ENCODE measurements at places on chromosomes 2 and 18.

GRCh38 chr18:59182673-59183072, 37.3 kb upstream of the GRP start:
- DNase-seq = no peak

DNA sequence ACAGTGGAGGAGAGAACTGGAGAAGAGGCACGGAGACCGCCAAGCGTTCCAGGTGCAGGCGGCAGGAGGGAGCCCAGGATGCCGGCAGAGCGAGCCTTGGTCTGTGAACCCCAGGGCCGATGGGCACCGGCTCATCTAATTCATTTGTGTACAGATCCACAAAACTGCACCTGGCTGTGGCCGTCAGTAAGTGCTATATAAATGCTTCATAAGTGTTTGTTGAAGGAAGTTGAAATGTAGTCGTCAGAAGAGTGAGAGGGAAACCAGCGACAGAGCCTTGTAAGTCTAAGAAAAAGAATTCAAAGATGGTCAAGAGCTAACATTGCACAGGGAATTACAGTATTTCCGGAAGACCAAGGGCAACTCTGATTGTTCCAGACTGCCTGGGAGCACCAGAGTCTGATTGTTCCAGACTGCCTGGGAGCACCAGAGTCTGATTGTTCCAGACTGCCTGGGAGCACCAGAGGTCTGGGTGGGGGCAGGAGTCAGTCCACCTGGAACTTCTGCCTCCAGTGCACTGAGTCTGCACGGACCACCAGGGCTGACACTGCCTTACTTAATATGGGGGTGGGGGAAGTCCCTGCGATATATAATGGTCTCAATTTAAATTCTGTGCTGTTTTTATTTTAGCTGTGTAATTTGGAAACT, 112.3 kb downstream of the BCL2 start:
- no peak for DNase-seq

GRCh38 chr2:232213176-232213575, 165.4 kb upstream of the ALPP start:
- no peak for DNase-seq

DNA sequence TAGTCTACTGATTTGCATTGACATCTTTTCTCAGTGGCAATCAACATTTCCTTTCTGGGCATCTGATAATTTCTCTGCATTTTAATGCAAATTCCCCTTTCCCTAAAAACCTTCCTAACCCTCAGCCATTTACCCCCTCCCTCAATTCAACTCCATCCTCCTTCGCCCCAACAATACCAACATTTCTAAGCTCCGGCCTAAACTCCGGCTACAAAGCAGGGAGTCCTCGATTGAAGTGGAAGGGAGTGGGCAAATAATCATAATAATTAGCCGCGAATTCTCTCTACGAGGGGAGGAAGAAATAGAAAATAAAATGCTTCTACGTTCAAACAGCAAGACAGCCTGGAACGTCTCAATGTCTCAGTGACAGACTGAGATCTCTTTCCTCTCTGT, 4.6 kb downstream of the BCL11A start:
- DNase-seq = no peak

- no peak for DNase-seq
Measured at GRCh38 chr2:141736466-141736865, 394.4 kb downstream of the LRP1B start.

- no peak for DNase-seq
Measured at GRCh38 chr18:58915006-58915799, 50.5 kb downstream of the ZNF532 start.

DNA sequence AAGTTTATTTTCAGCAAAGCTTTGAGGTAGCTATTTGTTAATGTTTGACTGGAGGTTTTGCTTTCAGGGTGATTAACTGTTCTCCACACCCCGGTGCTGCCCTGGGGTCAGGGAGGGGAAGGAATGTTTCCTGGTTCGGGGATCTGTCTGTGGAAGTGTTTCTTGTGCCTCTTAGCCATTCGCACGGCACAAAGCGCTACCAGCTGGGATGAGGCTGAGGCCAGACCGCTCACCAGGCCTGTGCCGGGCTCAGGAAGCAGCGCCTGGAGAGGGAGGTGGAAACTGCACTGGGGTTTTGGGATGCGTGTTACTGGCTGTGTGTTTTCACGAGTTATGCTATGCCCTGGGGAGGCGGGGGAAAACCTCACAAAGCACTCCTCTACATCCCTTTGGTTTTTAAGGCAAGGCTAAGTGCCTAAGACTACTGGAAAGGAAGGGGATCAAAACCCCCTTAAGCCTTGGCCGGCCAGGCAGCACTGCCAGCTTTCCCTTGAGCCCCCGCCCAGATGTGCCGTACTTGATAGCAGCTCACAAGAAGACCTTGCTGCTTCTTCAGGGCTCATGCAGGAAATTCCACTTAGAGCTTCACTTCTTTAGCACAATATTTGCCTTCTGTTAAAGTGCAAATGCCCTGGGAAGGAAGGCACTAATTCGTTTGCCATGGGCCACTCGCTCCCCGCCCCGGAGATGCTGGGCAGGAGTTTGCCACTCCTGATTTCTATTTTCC, 65.7 kb upstream of the CNGA3 start:
- DNase-seq = no peak

GRCh38 chr18:44180683-44181082, 500.0 kb upstream of the SETBP1 start:
- DNase-seq = no peak

DNA sequence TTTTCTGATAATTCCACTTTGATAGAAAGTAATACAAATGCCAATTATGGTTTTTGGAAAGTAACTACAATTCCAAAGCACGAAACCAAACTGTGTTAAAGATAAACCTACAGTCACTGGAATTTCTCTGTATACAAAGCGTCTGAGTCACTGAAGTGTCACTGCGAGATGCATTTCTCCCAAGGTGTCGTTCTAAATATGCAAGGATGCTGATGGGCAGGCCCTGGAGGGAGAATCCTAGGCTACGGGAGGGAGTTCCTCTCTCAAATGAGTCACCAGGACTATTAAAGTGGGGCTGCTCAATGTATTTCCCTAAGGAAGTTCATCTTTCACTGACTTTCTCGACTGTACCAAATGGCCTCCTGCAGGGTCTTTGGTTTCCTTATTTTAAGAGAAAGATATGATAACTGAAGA, 163.8 kb upstream of the STK17B start:
- DNase-seq = no peak

GRCh38 chr18:63078471-63078870, 241.1 kb downstream of the BCL2 start:
- no peak for DNase-seq

DNA sequence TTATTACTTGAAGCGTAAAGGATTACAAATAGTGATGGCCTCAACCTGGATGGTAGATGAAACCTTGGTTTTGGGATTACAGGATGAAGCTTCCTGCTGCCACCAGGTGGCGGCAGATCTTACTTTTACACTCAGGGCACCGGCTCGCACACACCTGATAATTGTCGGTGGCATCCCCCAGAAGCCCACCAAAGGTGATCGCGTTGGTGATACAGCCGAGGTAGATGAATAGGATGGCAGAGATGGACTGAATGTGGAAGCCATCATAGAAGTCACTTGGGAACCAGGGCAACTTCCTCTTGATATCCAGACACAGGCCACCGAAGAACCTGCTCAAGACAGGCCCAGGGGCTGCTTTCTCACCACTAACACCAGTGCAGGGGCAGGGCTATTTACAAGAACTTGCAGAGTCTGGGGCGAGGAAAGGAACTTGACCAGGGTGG, 51.8 kb downstream of the MTHFD2 start:
- DNase-seq = peak; percentile 19

DNA sequence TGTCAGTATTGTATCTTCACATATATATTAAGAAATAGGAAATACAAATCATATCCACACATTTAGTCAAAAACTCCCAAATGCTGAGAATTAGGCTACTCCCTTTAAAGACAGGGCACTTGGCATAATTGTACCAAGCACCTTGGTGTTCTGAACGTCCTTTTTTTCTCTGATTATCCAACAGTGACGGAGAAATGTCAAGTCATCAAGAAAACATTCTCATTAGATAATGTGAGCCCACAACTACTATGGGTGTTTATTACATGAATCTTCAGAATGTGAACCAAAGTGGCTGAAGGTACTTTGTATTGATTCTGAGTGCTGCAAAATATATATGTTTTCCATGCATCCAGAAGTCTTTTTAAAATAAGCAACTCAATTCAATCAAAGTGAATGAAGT, 83.8 kb downstream of the PSMG2 start:
- no peak for DNase-seq

DNA sequence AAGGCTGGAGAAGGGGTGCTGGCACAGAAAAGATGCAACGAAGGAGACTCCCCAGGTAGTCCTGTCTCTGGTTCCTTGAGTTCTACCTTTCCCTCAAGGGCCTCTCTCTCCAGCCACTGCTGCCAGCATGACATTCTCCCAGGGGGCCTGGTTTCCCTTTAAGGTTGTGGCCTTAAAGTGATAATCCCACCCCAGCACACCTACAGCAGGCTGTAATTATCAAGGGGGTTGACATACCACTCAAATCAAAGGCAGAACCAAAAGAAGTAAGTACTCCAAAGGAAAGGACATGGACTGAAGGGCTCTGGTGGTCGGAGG, 127.4 kb upstream of the MSH6 start:
- DNase-seq = no peak
